Right kidney (tissue), 9 donors: ENCODE measurements at places on chromosomes 6 and 20.

DNA sequence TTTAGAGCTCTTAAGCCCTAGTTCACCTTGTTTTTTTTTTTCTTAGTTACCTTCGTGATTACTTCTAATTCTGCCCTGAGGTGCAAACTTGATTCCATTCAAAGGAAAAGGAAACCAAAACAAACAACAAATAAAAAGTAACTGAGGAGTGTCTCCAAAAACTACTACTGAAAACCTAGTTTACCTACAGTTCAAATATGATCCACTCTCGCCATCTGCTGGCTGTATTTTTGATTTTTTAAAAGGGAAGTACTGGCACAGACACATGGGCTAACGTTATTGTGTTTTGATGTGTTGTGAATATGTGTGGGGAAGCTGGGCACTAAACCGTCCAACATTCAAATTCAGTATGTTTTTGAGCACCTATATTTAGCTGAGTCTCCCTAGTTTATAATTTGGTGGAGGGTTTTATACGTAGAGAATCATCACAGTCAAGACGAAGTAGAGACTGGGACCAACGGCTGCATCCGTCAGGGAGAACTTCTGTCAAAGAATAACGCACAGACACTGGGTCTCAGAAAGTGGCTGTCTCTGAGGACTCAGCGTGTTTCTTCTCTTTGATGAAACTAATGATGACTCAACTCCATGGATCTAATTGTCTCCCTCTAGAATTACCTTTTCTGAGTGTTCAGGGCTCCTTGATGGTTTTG, 373.5 kb upstream of the BTBD3 start:
- DNase-seq, result peak; percentile 33

- no peak for DNase-seq
Observed at GRCh38 chr6:69542494-69542893, 254.3 kb downstream of the LMBRD1 start.

DNA sequence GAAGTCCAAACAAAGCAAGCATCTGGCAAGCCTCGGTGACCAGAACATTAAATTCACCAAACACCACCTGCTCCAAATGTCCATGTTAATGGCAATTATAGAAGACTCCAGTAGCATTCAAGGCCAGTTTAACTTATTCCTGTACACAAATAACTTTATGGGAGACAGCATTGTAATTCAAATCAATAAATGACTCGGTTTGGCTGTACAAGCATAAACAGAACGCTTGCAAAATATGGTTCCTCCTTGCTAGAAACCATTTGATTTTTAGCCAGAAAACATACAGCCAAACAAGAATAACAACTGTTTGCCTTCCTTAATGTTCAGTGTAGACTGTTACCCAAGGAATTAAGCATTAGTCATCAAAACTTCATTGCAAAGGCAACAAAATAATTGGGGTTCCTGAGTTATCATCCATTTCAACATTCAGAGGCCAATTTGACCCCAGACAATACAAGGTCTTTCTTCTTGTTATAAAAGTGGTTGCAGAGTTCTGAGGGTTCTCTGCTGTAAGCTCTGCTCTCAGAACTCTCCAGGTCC, 125.1 kb downstream of the BFSP1 start:
- no peak for DNase-seq

GRCh38 chr20:36599912-36600345, 5.7 kb upstream of the RAB5IF start:
- no peak for DNase-seq

DNA sequence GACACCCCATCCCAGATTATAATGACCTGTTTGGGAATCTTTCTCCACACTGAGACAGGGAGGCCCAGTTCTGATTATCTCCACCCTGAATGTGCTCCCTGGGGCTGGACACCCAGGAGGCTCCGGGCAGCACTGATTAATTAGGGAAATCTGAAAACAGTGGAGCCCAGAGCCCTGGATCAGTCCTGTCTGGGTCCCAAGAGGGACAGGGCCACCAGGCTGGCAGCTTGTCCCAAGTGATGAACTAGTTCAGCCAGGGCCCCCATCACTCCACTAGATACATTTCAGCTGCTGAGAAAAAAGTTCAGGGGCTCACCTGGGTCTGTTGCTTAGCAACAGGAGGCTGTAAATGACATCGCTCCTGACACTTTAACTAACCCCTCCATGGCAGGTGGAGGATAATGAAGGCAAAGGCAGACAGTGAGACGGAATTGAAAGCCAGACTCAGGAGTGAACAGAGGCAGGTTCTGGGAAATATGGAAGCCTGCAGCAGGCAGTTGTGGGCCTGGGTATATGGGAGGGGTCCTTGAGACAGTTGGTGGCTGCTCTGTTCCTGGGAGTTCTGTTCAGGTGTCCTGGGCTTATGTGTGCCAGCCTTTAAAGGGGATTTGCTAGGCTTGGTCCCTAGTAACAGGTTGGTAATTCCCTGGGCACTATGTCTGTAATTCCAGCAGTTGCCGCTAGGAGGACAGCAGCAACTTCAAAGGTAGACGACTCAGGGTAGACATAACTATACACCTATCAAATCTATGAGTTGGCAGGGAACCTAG, 78.3 kb upstream of the CTNNBL1 start:
- no peak for DNase-seq
